Renal pelvis (tissue), 12 donors: ENCODE measurements at places on chromosomes 5 and 9. TPM values are rescaled to one million over a fixed set of nuclear protein-coding genes. Genes with fewer than 3 reads are reported as not detected.

DNA sequence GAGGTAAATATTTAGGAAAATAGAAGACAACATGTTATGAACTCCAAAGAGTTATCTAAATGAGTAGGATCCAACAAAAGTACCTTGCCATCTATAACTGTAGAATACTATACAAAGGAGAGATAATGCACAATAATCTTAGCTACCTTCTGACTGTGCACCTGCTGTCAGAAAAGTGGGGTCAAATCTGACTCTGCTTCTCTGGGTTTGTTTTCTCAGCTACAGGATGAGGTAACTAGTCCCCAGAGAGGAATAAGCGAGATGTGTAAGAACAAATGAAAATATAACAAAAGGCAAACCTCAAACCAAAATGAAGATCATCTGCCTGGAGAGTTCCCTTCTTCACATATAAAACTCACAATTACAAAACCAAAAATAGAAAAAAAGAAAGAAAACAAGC lies 204.8 kb downstream of the DCP2 start:
- no peak for DNase-seq

DNA sequence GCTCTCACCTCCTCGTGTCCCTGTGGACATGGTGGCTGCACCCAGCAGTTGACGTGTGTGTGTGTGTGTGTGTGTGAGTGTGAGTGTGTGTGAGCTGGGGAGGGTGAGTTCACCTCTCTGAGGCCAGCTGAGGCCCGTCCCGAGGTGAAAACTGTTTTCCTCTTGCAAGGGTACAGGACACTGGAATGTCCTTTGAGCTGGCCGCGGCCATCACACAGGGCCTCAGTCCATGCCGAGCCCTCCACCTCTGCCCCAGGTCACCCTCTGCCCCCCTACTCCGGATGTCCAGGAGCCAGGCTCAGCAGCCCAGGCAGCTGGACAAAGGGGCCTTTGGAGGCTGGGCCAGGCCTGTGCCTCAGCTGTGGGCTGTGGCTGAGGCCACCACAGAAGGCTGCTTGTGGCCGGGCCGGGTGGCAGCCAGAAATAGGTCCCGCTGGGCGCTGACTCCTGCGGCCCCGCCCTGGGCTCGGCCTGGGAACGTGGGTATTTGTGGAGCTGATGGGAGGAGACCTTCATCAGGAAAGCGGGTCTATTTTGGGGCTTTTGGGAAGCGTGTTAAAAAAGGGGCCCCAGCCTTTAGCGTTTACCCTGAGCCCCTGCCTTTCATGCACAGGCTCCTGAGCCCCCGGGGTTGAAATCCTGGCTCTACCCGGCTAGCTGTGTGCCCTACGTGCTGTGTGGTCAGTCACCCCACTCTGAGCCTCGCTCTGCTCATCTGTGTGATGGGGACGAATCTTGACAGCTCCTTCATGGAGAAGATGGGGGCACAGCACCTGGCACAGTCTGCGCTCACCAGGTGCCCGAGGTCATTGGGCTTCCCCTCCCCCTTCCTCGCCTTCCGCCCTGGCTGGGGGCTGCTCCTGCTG lies 75.1 kb upstream of the IER5L start:
- no peak for DNase-seq

- DNase-seq = no peak
Observed at GRCh38 chr5:120152472-120152871, 311.6 kb upstream of the PRR16 start.

DNA sequence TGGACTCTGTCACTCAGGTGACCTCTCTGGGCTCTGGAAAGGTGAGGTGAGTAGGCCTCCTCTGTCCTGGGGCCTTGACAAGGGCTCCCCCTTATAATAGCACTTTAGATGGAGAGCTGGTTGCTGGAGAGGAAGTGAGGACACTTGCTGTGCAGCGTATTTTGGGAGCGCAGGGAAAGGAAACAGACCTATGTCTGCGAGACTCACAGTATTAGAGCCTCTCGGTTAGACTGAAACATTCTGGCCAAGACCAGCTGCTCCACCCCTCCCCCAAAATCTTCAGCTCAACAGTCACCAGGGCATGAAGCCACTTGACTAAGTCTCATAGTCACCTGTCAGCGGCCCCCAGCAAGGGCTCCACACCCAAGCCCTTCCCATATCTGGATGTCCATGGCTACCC lies 213.6 kb downstream of the AGTPBP1 start:
- DNase-seq = no peak

Gene POU5F2
- polyA plus RNA-seq = 0.10 TPM

Gene PSD2
- polyA plus RNA-seq = 2.5 TPM

Gene FREM1
- polyA plus RNA-seq = 232 TPM

Gene PAEP
- not detected for polyA plus RNA-seq
